ENCODE measurements at places on chromosomes 2 and 18.

DNA sequence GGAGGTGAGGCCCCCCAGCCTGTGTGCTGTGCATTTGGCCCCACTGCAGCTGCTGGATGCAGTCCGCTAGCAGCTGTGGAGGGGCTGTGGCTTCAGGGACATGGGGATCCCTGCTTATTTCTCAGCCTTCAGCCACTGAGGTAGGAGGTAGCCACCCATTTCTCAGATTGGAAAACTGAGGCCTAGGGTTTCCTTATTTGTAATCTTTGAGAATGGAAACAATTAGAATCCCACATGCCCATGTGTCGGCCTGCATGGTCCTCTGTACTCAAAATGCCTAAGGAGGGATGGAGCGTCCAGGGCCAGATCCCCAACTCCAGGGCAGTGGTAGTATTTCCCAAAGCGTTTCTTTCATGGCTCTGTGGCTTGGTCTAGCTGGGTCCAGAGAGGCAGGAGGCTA is 42.1 kb downstream of the TOGARAM2 start:
- DNase-seq: no peak

GRCh38 chr2:240921311-240921994 is 15.3 kb downstream of the CROCC2 start:
- DNase-seq: no peak

DNA sequence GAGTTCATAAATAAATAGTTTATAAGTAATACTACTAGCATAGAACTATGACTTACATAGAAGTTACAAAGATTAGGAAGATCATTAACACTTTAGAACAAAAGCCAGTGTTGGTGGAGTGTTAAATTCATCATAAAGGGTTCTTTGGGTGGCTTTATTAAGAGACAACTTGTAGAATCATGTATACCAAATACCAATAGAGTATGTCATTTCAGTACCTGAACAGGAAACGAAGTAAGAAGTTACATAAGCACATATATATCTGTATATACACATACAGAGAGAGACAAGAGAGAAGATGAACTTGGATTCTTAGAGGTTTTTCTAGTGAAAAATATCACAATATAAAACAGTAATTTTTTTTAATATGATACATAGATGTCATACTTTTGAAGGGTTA is 82.5 kb upstream of the OTX1 start:
- no peak for DNase-seq

GRCh38 chr2:199414465-199414864 is 43.3 kb downstream of the SATB2 start:
- no peak for DNase-seq

DNA sequence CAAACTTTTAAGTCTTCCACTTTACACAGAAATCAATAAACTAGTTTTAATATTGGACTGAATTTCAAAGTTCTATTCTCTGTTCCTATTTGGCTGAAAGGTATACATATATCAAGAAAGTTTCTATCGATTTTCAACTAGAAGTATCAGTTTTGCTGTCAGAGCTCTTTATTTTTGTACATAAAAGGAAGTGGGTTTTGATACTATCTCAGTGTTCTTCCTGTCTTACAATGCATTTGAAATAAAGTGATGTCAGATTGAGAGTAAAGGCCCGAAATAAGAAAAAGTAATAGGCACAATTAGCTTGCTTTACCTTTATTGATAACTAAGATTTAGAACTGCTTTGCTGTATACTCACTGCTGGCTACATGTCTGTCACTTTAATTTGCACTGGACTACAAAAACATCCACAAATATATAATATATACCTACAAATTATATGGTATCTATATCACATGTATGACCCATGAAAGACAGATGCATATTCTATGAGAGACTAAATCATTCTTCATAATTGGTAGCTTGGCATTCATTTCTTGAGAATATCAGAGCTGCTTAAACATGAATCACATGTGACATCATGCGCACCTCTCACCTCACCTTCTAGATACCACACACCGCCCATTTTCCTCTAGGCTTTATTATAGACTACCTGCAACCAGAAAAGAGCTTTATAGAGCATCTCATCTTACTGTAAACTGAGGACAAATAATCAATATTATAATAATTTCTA is 83.6 kb downstream of the ASXL2 start:
- no peak for DNase-seq

DNA sequence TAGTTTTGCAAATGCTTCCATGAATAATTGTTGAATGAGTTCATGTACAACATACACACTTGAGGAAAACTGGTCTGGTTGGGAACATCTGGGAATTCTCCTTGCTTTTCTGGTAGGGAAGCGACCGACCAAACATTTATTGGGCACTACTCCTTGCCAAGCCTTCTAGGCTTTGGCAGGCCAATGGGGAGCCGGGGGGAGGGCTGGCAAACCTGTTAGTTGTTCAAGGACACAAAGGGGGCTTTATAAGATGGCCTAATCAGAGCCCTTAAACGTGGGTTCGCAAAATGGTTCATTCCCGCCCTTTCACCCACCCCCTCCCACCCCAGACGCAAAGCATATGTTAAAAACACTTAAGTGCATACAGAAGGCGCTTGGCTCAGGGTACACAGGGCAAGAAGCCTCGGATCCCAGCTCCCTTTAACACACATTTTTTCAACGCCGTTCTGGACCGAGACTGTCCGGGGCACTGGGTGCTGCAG is 844 bp upstream of the VSNL1 start:
- no peak for DNase-seq

GRCh38 chr2:195677884-195678283 is 20.9 kb downstream of the SLC39A10 start:
- no peak for DNase-seq

GRCh38 chr2:147623328-147623727 is 221.5 kb upstream of the ACVR2A start:
- DNase-seq: no peak

- no peak for DNase-seq
Observed at GRCh38 chr18:59742325-59743111, 45.3 kb upstream of the CCBE1 start.

GRCh38 chr18:24466771-24467170 is 6.3 kb downstream of the HRH4 start:
- DNase-seq: no peak

DNA sequence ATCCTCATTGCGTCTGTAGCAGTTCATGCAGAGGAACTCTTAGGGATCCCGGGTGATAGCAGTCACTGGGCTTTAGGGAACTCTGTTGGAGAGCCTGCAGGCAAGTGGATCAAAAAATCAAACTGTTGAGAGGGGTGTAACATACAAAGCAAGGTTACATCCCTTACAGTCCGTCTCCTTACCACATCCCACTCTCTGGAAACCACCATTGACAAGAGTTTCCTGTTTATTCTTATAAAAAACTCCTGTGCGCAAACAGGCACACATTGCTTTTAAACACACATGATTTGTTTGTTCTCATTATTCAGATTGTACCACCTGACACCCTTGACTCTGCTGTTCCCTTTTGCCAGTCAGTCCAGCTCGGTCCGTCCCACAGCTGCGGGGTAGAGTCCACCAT is 137.7 kb downstream of the LTBP1 start:
- DNase-seq: no peak

DNA sequence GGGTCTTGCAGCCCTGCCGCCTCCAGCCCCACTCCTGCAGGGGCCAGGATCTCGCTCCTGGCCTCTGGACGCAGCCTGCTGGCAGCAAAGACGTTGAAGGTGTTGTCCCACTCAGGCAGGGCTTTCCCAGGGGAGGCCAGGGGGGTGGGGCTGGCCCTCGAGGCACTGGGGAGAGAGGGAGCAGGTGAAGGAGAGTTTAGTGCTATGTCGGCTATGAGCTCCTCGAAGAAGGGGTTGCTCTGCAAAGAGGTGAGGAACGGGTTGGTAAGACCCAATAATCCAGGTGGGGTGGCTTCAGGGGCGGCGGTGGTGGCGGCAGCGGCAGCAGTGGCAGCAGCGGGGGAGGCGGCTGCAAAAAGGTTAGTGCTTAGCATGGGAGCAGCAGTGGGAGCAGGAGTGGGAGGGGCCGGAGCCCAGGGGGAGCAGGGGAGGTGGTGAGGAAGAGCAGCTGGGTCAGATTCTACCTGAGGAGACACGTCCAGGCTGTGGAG is 9.7 kb upstream of the SFXN5 start:
- no peak for DNase-seq
